ENCODE measurements at places on chromosomes 16 and 17.

GRCh38 chr16:86466696-86467406 is 43.5 kb upstream of the FOXF1 start:
- DNase-seq: no peak

GRCh38 chr17:64774888-64775540 is 112.9 kb upstream of the SMURF2 start:
- no peak for DNase-seq

GRCh38 chr17:11302401-11303186 is 61.6 kb downstream of the SHISA6 start:
- no peak for DNase-seq

DNA sequence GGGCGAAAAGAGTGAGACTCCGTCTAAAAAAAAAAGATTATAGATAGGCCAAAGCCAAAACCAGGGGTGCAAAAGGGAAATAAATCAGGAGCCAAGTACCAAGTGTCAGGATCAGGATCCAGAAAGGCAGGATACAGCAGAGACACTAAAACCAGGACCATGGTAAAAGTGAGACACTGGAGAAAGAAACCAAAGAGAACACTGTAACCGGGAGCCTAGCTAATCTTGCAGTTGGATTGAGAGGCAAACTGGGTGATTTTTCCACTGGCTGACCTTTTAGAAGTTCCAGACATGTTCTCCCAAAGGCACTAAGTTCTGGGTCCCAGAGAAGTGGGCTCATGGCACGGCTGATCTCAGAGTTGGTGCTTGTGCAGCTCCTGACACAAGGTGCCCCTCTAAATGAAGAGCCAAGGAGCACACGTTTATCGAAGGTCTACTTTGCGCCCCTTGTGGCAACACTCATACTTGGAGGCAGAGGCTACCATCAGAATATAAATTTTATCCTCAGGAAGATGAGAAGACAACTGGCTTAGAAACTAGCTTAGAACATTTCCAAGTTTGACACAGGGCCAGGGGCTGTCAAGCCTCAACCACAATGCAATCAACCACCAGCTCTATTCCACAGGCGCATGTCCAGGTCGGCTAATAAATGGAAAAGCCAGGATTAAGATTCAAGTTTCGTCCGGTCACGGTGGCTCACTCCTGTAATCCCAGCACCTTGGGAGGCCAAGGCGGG is 27.5 kb upstream of the HELZ start:
- no peak for DNase-seq

- no peak for DNase-seq
Measured at GRCh38 chr17:33210285-33210684, 82.8 kb downstream of the ASIC2 start.

GRCh38 chr16:75319513-75320411 is 68.3 kb upstream of the BCAR1 start:
- no peak for DNase-seq

- DNase-seq: no peak
Measured at GRCh38 chr17:54972406-54973138, 4.0 kb downstream of the STXBP4 start.

GRCh38 chr16:77327717-77328116 is 107.1 kb downstream of the ADAMTS18 start:
- no peak for DNase-seq

DNA sequence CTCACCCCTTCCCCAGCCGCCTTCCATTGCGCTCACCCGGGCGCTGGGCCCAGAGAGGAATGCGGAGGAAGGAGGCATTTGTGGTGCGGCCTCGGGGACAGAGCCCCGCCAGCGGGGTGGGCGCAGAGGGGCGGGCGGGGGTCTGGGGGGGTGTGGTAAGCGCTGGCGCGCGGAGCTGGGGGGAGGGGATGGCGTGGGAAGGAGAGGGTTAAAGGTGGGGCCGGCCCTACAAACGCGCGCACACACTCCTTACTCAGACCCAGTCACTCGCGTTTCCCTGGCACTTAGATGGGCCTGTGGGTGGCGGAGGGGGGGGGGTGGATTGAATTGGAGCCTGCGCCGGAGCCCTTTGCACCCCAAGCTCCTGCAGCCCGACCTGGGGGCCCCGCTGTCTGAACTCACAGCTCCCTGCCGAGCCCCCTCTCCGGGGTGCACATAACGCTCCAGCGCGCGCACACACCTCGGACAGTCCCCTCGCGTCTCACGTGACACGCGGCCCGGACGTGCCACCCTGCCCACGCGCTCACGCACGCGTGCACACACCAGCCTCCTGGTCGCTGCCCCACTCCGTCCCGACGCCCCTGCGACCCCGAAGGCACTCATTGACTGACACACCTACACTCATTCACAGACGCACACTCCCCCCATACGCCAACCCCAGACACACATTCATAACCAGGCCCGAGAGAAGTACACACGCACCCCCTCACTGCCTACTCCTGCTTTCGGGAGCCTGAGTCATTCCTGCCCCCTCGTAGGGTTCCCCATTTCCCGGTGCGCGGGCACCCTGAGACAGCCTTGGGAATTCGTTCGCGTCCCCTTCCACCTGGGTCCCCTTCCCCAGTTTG is 844 bp downstream of the TBKBP1 start:
- DNase-seq: no peak

DNA sequence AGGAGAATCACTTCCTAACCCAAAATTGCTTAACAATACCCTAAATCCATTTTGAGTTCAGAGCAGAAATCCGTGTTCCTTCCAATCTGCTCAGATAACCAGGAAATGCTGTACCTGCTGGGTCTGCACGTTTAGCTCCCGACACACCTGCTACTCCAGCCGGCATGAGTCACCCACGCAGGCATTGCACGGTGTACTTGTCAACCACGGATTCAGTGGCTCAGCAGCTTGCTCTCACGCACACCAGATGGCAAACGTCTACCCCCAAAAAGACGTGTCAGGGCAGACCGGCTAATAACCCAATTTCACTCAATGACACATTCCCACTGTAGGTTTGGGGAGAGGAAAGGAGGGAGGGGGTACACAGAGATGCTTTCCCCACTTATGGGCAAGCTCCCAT is 468.1 kb downstream of the SOX9 start:
- peak; percentile 82 for DNase-seq

DNA sequence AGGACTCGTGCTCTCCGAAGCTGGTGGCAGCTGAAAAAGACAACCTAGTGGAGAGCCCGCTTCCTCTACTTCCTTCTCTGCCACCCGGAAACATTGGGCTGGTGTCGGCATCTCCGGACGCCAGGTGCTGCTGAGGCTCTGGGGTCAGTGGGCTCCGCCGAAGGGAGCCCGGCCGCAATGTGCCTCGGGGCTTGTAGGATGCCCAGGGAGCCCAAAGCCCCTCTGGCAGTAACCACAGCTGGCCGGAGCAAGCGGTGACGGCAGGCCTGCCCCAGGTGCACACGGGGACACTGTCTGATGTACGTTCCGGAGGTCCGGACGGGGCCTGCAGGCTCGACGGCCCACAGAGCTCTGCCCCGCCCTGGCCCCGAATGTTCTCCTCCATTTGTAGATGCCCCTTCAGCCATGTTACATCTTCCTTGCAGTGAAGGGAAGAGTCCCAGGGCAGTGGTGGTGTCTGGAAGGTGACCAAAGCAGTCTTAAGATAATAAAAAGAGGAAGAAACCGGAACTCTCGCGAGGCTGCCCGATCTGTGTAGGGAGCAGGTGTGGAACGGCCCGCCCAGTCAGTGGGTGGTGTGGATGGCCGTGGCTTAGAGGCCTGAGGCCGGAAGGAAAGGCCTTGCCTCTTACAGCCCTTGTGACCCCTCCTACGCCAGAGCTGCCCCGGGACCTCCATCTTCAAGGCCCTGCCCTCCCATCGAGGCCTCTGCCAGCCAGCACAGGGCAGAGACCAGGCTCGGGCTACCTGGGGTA is 22.6 kb downstream of the NDUFAF8 start:
- DNase-seq: no peak

- DNase-seq: no peak
Measured at GRCh38 chr17:54968988-54969332, 395 bp downstream of the STXBP4 start.

GRCh38 chr17:60542071-60542470 is 16.0 kb upstream of the APPBP2 start:
- no peak for DNase-seq

GRCh38 chr16:26491101-26491670 is 575.5 kb upstream of the C16orf82 start:
- no peak for DNase-seq

DNA sequence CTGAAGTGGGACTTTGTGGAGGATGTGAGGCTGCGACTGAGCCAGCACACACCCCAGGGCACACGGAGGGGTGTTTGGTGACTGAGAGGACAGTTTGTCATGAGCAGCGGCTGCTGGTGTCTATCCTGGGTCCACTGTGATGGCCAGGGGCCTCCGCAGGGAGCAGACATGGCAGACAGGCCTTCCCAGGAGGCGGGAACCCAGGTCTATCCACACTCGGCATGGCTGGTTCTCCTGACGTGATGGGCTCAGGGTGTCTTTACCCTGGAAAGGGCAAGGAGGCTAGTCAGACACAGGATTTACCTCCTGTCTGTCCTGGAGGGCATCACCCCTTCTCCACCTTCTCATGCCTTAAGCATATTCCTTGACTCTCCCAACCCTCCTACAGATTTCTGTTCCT is 671 bp upstream of the CD300C start:
- DNase-seq: no peak

DNA sequence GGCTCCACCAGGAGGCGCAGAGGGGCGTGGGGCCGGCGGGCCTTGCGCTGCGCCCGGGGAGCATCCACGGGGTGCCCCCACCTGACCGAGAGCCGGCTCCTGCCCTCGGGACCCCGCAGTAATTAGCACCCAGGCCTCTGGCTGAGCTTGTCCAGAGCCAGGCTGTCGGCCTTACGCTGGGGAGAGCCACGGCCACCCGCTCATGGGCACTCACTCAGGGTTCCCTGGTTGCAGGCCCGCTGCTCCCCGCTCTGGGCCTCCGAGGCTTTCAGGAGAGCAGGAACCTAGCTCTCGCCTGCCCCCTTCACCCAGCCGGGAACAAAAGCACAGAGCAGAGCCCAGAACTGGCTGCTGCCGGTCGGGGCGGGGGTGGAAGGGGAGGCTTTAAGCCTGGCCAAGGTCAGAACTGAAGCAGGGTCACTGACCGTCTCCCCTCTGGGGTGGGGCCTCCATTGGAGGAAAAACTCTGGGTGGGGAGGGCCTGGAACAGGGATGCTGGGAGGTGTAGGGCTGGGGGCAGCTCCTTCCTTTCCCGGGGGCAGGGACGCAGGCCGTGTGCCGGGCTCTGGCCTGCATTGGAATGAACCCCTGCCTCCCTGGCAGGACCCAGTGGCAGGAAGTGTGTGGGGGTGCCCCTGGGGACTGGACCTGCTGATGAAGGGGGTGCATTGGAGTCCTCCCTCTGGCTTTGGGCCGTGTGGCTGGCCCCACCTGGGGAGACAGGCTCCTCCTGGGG is 12.3 kb downstream of the GLIS2 start:
- DNase-seq: no peak

- DNase-seq: no peak
Measured at GRCh38 chr17:41494524-41494923, 4.8 kb upstream of the KRT36 start.

DNA sequence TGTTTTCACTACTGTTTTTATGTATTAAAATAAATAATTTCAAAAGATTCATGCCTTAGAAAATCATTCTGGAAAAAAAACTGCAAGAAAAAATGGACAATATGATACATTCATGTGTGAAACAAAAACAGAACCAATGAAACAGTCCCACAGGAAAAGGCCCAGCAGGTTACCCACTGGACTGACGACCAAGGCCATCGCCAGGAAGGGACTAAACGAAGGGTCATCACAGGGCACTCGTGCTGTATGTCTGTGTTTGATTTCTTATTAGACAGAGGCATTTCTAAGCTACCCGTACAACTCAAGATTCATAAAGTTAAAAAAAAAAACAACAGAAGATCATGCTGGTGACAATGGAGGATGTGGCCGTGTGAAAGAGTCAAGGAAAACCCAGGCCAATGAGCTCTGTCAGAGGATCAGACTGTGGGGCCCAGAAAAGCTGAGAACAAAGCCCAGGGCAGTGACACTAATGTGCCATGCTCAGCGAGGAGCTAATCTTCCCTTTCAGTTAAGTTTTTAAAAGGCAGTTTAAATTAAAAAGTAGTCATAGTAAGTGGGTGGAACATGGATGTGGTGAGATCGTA is 31.8 kb downstream of the NSMCE1 start:
- no peak for DNase-seq

DNA sequence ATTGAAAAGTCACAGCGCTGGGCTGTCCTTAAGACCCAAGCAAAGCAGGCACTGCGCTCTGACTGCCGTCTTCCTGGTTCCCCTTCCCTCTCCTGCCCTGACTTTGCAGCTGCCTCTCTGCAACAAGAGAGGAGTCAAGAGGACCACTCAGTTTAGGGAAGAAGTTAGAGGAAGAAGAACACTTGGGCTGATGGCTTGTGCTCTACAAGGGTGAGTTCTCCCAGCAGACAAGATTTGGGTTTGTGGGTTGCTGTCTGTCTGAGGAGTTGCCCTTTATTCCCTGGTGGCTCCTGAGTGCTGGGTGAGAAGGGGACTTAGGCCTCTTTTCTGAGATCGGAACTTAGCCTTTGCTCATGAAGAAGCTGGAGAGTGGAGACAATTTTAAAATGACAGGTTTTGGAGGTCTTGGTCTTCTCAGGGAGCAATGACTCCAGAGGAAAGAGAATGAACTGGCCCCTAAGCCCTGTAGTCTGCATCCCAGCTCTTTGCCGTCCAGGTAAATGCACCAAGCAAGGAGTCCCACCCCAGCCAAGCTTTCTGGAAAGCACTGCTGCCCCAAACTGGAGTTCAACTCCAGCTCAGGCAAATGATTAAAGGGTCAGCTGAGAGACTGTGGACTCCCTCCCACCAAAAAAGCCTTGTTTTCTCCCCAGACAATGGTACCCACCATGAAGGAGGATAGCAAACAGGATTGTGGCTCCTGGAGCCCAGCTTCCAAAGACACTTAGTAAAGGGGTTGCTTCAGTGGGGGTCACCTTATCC is 2.7 kb upstream of the HOXB9 start:
- no peak for DNase-seq

- no peak for DNase-seq
Measured at GRCh38 chr16:643050-643368, 1.4 kb downstream of the MCRIP2 start.

DNA sequence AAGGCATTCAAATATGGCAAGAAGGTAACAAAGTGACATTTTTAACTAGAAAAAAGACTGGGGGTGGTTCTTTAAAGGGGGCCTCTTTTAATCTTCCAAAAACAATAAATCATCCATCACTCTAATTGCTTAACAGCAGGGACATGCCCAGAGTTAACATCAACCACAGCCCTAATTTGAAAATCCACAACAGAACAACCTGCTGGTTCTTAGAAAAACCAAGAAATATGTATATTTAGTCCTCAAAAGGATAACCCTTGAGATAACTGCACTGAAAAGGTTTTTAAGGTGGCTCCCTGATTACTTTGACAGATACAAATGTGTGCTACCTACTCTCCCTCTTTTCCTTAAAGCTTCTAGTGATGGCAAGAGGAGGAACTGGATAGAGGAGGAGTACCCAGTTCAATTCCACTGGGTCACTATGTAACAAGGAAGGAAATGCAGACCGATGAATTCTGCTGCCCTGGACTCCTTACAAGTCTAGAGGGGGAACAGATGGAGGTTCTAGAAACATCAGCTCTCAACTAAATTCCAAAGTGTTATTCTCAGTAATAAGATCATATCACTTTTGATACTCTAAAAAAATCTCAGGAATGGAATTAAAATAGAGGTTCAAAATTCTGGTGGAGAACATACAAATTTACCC is 54.3 kb downstream of the N4BP1 start:
- DNase-seq: no peak
